Renal cortical epithelial cell (primary cell): ENCODE measurements at places on chromosomes 5 and 9.

- DNase-seq, result no peak
These were observed 6.0 kb downstream of the F2RL2 start for GRCh38 chr5:76617229-76617628.

DNA sequence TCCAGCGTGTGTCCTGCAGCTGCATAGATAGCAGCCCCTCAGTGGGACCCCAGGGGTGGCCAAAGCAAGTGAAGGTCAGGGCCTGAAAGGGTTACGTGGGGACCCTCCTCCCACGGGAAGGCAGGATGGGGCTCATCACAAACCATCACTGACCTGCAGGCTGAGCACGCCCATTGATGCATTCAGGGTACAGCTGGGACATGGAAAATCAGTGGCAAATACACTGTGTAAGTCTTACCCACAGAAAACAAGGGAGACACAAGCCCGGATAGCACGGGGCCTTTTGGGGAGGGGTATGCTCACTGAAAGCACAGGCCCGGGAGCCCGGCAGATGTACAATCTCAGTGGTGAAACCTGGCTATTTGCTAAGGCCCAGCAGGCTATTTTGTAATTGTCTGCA is 49.1 kb downstream of the SEMA4D start:
- no peak for DNase-seq

- DNase-seq, result no peak
These were observed 294.8 kb upstream of the KIF2A start for GRCh38 chr5:62011089-62011664.

- no peak for DNase-seq
These were observed 532.5 kb downstream of the RAB3C start for GRCh38 chr5:59115345-59115744.

GRCh38 chr9:84679571-84679970 is 10.0 kb downstream of the NTRK2 start:
- DNase-seq, result no peak

DNA sequence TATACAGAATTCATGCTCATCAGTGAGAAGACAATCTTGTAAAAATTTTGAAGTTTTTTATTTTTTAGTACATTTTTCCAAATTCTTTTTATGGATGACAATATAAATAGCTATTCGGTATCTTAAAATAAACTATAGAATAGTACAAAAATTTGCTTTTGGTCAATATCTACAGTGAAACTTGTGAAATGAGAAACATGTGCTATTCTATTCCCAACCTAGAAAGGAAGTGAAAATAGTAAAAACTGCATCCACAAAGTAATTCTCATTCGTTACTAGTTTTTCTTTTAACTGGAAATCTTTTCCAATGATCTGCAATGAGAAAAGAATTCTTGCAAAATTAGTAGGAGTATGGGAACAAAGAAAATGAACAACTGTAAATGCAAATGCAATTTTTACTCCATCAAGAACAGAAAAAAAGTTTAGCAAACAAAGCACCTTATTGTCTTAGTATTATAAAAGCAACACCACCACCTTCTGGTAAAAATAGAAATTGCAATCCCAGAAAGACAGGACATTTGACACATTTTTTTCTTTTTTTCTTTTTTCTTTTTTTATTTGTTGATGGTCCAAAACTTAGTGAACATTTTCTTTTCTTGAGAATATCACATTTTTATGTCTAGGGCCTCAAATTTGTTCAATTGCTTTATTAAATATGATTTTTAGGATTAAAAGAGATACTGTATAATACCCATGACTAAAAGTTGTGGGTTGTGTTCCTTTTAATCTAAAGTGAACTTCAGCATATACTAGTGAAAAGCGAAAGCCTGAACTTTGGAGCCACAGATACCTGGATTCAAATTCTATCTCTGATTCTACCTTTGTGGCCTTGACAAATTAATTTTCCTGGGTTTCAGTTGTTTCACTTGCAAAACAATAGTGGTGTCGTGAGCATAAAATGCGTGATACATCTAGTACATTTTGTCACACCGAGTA is 72.3 kb downstream of the SLCO4C1 start:
- DNase-seq, result peak; percentile 66

- no peak for DNase-seq
These were observed 12.9 kb upstream of the CDC42SE2 start for GRCh38 chr5:131250751-131251475.

GRCh38 chr5:78318337-78318736 is 23.8 kb upstream of the AP3B1 start:
- no peak for DNase-seq

DNA sequence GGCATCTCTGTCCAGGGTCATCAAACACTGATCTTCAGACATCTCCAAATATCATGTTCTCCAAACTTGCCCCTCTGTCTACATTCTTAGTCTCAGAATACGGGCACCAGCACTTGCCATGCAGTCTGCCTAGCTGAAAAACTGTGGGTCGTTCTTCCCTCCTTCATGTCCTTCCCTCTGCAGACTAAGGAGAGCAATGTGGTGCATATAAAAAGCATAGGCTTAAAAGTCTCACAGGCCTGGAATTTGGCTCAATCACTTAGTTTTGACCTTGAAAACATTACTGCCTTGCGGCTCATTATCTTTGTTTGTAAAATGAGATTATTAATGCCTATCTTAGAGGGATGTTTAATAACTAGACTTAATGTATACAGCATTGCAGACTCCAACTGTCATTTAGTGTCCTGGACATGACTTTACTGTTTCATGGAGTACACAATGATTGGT is 362.8 kb downstream of the NPR3 start:
- no peak for DNase-seq
